ENCODE measurements at places on chromosomes 6 and 20.
A peak's percentile ranks its signal among the peaks of the same experiment; 100 is the strongest.

- no peak for DNase-seq
These were observed 1279.8 kb downstream of the EPHA7 start for GRCh38 chr6:92139601-92140000.

- DNase-seq: no peak
These were observed 341.6 kb downstream of the QKI start for GRCh38 chr6:163756079-163756478.

DNA sequence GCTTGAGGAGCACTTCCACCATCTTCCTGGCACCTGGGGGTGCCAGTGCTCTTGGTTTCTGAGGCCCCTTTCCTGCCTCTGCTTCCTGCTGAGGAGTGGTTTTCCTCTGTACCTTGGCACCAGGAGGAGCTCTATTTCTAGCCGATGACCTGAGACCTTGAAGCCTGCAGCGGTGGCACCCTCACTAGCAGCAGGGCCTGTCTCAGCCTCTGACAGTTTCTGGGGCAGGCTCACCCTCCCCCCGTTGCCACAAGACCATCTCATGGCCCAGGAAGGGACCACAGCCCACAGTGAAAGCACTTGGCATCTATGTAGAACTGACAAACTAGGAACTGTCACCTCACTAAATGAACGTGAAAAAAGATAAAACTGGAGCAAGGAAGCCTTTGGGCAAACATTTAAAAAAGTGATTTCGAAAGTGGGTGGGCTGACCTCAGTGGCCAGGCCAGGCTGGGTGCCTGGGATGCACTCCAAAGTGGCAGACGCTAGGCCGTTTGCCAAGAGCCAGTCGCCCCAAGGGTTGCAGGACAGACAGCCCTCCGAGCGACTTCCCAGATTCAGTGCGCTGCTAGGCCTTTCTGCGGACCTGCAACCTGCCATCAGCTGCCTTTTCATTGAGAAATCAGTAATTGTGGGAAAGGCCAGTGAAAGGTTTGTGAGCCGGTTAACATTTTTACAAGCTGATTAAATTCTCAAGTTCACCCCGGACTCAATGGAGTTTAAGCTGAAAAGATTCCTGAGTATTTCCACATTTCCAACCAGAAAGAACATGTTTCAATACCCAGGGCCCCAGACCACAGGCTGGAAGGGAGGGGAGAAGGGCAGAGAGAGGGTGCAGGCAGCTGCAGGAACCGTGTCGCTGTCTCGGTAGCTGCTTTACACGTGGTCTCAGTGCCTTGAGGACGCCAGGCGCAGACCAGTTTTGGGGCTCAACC is 303.7 kb downstream of the ESR1 start:
- DNase-seq: no peak

- peak; percentile 47 for DNase-seq
These were observed 2.1 kb downstream of the VEGFA start for GRCh38 chr6:43771858-43772680.

GRCh38 chr20:1810572-1810925 is 84.7 kb upstream of the SIRPA start:
- DNase-seq: no peak

GRCh38 chr20:32017711-32018251 is 7.5 kb downstream of the CCM2L start:
- DNase-seq: no peak

- DNase-seq: no peak
These were observed 90.5 kb downstream of the PRND start for GRCh38 chr20:4812216-4812615.

DNA sequence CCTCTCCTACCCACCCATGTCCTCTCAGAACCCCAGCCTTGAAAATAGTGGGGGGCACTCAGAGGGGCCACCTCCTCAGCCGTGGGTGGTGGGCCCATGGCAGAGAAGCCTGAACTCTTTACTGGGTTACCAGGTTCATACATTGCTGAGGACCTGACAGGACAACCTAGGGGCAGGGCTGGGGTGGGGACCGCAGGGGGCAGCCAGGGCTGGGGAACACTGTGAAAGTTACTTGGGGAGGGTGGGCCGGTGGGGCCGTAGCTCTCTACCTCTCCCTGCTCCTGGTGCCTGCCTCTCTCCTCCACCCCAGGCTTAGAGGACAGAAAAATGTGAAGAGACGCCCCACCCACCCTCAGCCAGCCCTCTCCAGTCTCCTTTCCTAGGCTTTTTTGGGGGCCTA is 15.4 kb downstream of the MDFI start:
- DNase-seq: no peak

DNA sequence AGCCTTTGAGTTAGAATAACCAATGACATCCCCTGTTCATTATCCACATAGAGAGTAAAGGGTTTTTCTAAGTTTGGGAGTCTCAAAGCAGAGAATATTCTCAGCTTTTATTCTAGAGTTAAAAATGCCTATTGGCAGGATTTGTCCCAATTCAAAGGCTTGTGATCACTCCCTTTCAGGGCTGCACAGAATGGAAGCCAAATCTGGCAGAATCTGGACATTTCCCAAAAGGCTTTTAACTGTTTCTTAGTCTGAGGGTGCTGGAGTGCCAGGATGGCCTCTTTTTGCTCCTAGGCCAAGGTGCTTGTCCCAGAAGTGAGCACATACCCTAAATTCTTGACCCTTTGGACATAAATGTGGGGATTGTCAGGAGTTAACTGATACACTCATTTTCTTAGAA is 556.6 kb downstream of the DOK5 start:
- no peak for DNase-seq

DNA sequence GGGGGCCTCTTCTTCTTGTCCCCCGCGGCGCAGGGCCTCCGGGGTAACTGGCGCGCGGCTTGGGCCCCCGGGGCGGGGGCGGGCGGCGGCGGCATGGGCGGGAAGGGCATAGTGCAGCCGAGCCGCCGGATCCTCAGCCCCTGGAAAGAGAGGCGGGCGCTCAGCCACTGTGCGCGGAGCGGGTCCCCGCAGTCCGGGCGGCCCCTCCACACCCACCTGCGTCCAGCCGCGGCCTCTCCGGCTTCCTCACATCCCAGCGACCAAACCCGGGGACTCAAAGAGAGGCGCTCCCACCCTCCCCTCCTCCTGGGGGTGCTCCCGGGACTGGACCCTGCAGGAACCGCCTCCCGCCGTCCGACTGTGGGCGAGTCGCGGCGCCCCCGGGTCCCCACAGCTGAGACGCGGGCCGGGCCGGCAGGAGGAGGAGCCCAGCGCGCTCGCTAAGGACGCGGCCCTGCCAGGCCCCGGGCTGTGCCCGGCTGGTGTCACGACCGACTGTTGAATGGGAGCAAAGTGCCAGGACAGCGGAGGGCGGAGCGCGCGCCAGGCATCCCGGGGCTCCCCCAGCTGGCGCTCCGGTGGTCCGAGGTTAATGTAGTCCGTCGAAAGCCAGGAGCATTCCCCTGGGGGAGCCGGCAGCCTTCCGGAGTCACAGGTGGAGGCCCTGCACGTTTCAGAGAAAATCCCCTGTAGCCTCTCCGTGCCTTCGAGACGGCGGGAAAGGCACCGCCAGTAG is at the start of gene PRR18:
TSS of gene PRR18 (minus strand) at position 360 of the 736 bp plus-strand sequence. CDS start at position 110, 250 bp downstream.
- DNase-seq: no peak

GRCh38 chr6:69179681-69180080 is 544.6 kb downstream of the ADGRB3 start:
- no peak for DNase-seq

DNA sequence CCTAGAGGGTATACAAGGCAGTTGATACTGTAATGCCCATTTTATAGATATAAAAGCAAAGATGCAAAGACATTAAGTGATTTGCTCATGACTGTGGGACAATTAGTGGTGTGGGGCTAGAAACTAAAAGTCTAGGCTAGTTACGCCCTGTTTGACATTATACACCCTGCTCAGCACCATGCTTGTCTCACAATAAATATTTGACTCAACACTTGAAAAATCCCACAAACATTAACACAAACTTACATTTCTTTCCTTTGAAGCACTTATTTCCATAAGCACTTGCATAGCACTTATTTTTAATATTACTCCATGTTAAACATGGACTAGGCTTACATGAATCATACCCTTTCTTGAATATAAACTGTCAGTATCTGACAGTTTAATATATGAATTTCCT is 36.5 kb upstream of the SNRPB2 start:
- no peak for DNase-seq

DNA sequence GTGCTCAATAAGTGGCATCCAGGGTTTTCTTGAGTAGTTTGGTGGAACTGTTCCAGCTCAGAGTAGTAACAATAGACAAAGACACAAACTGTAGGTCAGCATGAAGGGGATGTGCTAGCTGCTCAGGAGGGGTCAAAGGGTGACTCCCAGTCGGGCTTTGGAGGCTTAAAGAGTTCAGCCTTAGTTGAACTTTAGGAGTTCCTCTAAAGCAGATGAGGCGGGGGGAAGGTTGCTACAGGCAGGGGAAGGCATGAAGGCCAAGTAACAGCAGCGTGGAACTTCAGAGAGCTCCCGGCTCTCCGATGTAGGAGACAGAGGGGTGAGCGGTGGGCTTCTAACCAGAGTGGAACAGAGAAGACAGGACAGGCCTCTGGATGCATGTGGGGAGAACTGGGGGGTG is 115.5 kb upstream of the CD93 start:
- DNase-seq: no peak

DNA sequence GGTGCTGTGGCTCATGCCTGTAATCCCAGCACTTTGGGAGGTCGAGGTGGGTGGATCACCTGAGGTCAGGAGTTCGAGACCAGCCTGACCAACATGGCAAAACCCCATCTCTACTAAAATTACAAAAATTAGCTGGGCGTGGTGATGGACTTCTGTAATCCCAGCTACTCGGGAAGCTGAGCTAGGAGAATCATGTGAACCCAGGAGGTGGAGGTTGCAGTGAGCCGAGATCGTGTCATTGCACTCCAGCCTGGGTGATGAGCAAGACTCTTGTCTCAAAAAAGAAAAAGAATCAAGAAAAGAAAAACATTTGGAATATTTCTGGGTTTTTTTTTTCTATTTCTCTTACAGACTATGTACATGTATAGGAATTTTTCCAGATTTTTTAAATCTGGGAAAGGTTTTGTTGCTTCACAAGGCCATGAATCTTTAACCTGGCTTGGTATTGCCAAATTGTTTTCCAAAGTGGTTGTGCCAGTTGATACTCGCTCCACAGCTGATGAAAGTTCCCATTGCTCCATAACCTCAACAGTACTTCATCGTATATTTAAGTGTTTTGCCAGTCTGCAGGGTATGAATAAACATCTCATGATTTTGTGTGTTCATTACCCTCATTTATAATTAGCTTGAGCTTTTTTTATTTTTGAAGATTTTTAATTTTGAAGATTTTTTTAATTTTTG is 33.5 kb downstream of the RNF217 start:
- no peak for DNase-seq

DNA sequence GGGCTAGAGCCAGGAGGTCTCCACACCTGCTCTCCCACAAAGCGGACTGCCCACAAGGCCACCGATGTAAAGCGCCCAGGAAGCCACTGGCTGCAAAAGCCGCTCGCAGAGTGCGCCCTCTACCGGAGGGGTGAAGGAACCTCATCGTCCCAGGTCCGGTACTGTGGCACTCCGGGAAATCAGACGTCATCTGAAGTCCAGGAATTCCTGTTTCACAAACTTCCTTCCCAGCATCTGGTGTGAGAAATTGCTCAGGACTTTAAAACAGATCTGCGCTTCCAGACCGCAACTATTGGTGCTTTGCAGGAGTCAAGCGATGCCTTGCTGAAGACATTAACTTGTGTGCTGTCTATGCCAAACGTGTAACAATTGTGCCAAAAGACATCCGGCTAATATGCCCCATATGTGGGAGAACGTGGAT is 115.1 kb upstream of the ARID1B start:
- no peak for DNase-seq

- DNase-seq: no peak
These were observed 1.5 kb upstream of the SLC2A4RG start for GRCh38 chr20:63737945-63738686.

GRCh38 chr6:42378536-42378935 is 73.2 kb downstream of the TRERF1 start:
- DNase-seq: no peak

- no peak for DNase-seq
These were observed 977.7 kb upstream of the SLC35B3 start for GRCh38 chr6:9412951-9413559.

All from stimulated activated CD8-positive, alpha-beta memory T cell treated with anti-CD3 and anti-CD28 coated beads, Interleukin-12 subunit alpha, Interleukin-12 subunit beta, amount 100 ng/mL, for 4 hours (primary cell).